ENCODE measurements at places on chromosomes 16 and 17. TPM values are rescaled to one million over a fixed set of nuclear protein-coding genes. Genes with fewer than 3 reads are reported as not detected.

NOD2 gene
- total RNA-seq, result 8.5 TPM

RNF43 gene
- total RNA-seq, result 8.5 TPM

SAMD14 gene
- 5.9 TPM for total RNA-seq

MMP25 gene
- 29.8 TPM for total RNA-seq

C16orf92 gene
- total RNA-seq, result not detected

DNA sequence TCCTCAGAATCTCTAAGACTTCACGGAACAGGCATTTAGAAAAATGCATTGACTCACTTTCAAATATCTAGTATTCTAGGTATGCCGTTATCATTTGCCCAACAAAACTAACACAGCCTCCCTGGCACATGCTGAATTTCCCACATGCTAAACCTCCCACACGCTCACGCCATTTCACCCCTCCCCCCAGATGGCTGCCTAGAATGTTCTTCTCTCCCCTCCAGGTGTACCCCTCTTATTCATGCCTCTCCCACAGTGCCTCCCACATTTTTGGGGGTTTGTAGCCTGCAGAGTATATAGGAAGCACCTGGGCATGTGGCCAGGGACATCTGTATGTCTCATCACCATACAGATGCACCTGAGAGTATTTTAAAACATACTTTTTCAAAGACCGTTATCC, 38.2 kb upstream of the ICAM2 start:
- no peak overlapping the region for H3K27ac ChIP-seq
- no peak overlapping the region for H3K4me3 ChIP-seq
- H3K36me3 ChIP-seq, result peaks cover 59% of the 10 kb centered on the region
- no peak for DNase-seq
- peaks cover 4% of the 10 kb centered on the region for H3K4me1 ChIP-seq

GRCh38 chr16:64809876-64810629, 311.8 kb downstream of the CDH11 start:
- H3K27me3 ChIP-seq, result no peaks in the 10 kb centered on the region
- no peak overlapping the region for H3K4me3 ChIP-seq
- DNase-seq, result no peak

DNA sequence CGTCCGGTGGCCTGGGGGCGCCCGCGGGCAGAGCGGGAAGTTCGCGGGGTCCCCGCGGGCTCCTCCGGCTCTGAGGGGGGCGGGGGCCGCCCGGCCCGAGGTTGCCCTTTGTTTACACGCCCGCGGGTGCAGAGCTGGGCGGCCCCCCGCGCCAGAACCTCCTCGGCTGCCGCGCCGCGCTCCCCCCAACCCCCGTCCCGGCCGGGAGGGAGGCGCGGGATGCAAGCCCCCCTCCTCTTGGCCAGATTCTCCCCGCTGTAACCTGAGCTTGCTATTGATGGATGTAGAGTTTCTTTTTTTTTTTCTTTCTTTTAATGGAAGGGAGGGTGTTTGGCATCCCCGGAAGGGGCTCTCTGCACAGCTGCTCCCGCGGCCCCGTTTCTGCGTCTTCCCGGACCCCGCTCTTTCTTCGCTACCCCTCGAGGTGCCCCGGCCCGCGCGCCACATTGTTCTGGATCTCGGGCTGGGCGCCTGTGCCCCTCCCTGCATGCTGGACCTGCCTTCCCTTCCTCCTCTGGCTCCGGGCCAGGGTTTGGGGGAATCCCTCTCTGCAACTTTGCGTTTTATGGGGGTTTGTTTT, 646 bp downstream of the CBX2 start:
- peaks cover 21% of the 10 kb centered on the region for H3K4me1 ChIP-seq
- no peak for DNase-seq
- H3K27me3 ChIP-seq, result no peaks in the 10 kb centered on the region
- H3K36me3 ChIP-seq, result no peaks in the 10 kb centered on the region
- H3K4me3 ChIP-seq, result peak overlapping the region; percentile 90
- no peak overlapping the region for H3K27ac ChIP-seq

GRCh38 chr16:56119133-56119532, 72.2 kb upstream of the GNAO1 start:
- no peaks in the 10 kb centered on the region for H3K27me3 ChIP-seq
- no peaks in the 10 kb centered on the region for H3K36me3 ChIP-seq
- no peak for DNase-seq

DNA sequence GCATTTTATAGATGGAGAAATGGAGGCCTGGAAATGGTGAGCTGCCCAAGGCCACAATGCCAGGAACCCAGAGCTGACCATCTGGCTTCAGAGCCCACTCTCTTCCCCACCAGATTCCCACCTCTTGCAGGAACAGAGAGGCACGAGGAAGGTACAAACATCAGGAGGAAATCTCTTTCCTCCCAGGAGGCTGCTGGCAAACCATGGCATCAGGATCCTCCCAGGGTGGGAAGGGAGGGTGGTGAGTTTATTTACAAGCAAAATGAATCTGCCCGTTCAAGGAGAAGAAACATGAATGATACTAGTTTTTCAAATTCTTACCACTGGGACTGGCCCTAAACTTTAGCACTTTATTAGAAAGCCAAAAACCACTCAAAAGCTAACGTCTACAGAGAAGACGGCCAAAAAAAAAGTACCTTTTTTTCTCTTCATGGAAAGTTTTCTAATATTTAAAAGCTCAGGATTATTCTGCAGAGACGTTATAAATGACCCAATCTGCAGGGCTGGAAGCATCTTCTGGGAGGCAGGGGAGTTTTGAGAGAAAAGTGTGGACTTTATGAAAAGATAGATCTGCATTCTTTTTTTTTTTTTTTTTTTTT, 79.1 kb downstream of the NXN start:
- H3K27me3 ChIP-seq, result no peaks in the 10 kb centered on the region
- H3K4me1 ChIP-seq, result peaks cover 17% of the 10 kb centered on the region
- no peaks in the 10 kb centered on the region for H3K36me3 ChIP-seq
- H3K27ac ChIP-seq, result peak overlapping the region; percentile 73

Data from upper lobe of left lung (tissue), 6 donors.